SK-N-SH treated with all-trans-retinoic acid at 6 μM for 48 hours (cell line): ENCODE measurements at places on chromosomes 11 and 22.

DNA sequence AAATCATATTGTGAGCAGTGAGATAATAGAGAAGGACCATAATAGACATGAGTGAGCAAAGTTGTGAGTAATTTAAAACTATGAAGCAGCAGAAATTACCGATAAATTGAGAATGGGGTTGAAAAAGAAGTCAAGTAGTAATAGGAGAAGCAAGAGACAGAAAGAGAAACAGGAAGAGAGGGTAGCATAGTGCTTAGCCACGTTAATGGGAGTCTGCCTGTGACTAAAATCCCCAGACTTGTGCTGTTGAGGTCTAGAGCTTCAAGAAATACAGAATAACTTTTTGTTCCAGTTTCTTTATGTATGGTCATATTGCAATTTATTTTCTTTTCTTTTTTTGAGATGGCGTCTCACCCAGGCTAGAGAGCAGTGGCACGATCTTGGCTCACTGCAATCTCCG is 368.7 kb downstream of the METTL15 start:
- no peak for ATAC-seq

DNA sequence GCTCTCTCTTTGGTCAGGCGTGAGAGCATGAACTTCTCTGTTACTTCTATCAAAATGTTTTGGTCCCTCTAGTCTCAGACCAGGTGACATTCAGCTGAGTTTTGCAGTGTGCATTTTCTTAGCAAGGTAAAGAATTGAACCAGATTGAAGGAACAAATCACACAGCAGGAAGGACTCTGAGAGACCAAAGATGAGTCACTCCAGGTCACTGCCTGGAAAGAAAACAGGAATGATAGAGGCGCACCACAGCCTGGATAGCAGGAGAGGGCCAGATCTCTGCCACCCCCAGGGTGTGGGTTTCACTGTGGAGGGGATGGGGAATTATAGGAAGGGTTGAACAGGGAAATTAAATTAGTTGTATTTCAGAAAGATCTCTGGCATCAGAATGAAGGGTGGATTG is 788.3 kb downstream of the NTM start:
- no peak for ATAC-seq

DNA sequence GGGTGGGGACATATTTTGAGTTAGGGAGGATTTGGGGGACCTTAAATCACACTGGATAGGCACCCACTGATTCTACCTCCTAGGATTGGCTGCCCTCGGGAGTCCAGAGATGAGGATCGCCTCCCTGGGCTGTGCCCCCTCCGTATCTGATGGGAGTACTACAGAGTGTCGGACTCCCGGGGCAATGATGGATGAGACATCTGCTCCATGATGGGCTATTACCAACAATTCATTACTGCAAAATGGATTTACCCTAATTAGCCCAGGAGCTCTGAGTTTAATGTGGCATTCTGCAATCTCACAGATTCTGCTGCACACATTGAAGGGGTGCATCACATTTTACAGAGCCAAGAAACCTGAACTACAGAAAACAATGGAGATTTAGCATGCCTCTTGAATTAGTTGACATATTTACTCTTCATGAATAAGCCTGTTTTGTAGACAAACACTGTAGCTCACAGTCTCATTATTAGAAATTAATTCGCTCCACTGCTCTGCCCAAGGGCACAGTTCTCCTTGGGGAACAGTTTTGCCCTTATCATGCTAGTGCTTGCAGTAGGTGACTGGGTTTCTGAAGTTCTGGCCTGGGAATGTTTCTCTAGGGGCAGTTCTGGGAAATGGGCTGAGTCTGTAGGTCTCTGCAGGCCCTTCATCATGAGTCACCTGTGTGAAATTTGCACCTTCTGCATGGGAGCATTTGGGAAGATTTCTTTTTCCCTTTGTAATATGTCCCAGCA is 217.1 kb upstream of the PLET1 start:
- ATAC-seq: no peak

DNA sequence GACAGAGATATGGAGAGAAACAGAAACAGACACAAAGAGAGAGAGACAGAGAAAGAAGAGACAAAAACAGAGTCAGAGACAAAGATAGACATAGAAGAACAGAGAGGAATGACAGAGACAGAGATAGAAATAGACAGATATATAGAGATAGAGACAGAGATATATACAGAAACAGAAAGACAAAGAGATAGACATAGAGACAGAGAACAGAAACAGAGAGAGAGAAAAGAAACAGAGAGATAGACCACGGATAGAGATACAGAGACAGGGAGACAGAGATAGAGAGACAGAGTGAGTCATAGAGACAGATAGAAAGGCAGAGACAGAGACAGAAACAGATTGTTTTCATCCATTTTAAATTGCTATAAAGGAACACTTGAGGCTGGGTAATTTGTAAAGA is 12.3 kb upstream of the MPEG1 start:
- ATAC-seq: no peak

DNA sequence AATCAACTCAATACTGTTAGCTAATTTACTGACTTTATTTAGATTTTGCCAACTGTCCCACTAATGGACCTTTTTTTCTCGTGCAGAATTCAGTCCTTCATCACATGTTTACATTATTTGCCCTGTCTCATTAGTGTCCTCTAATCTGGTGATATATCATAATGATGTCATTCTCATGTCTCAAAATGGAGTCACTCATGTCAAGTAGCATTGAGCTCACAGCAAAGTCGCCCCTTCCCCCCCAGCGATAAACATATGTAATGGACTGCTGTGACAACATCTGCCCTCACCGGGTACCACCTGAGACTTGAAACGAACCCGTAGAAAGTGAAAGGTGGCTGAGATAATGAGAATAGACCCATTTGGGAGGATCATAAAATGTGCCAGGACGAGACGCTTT is 37.6 kb downstream of the HIPK3 start:
- ATAC-seq: no peak

DNA sequence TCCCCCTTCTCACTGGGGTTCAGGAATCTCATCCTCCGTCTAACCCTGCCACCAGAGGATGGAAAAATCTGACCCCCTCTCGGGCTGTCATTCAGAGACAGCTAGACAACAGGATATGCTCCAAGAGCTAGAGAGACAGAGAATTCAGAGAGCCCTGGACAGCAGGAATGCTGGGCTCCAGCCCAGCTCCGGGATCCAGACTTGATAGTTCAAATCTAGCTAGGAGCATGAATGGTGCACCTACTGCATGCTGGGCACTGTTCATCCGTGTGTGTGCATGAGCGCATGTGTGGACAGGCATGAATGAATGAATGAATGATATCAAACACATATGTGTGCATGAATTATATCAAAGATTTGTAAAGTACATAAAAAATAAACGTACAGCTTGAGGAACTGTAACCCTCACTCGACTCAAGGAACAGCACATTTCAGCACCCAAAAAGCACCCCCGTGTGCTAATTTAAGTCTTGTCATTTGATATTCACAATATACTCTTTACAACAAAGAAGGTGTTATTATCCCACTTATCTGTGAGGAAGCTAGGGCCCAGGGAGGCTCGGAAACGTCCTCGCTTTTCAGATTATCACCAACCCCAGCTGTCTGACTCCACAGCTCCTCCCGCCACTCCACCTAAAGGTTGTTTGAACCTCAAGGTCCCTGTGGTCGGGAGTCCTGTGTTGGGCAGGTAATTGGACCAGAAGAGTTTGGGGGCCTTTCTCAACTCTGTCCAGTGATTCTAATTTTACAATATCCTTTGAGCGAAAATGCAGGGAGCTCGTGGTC is 640 bp upstream of the VSIG10L2 start:
- no peak for ATAC-seq

DNA sequence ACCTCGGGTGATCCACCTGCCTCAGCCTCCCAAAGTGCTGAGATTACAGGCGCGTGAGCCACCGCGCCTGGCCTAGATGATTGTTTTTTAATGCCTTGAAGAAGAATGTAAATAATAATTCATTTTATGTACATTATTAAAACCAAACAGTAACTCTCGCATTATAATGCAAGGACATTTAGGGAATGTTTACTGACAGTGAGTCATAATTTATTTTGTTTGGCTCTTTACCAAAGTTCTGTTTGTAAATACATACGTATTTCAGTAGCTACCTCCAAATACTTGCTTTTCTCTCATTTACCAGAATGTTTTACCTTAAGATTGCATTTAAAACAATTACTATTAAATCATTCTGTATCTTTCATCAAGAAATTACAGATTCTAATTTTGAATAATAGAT is 3.0 kb downstream of the RAB39A start:
- no peak for ATAC-seq

DNA sequence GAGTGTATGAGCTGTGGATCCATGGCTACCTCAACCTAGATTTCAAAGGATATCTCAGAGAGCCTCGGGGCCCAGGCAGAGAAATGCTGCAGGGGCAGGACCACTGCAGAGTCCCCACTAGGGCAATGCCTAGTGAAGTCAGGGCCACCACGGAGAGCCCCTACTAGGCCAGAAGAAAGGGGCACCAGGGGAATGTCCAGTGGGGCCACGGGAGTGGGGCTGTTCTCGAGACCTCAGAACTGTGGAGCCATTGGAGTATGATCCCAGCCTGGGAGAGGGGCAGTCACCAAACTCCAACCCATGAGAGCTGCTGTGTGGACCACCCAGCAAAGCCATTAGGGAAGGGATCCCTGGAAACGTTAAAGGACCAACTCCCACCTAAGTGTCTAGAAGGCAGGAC is 24.5 kb downstream of the RTL6 start:
- ATAC-seq: no peak

DNA sequence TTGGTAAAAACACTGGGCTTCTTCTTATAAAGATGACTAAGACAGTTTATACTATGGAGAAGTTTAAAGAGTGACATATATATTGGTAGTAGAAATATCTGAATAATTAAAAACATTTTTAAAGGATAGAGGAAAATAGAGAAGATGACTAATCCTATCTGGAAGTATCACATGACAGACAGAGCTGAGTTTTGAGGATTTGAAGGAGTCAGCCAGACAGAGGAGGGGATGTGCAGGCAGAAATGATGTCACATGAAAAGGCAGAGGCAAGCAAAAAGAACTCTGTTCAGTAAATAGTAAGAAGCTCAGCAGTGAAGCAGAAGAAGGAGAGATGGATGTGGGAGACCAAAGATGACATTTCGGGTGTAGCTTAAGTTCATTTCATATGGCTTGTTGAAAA is 1.6 kb downstream of the OR10A2 start:
- ATAC-seq: no peak

- no peak for ATAC-seq
Observed at GRCh38 chr11:9626496-9627394, 37.1 kb upstream of the SWAP70 start.

GRCh38 chr11:124094731-124095130 is 20.5 kb upstream of the VWA5A start:
- no peak for ATAC-seq

GRCh38 chr11:105073456-105074165 is 28.5 kb upstream of the CARD16 start:
- no peak for ATAC-seq

GRCh38 chr11:62223095-62223494 is 14.6 kb downstream of the SCGB2A1 start:
- no peak for ATAC-seq

DNA sequence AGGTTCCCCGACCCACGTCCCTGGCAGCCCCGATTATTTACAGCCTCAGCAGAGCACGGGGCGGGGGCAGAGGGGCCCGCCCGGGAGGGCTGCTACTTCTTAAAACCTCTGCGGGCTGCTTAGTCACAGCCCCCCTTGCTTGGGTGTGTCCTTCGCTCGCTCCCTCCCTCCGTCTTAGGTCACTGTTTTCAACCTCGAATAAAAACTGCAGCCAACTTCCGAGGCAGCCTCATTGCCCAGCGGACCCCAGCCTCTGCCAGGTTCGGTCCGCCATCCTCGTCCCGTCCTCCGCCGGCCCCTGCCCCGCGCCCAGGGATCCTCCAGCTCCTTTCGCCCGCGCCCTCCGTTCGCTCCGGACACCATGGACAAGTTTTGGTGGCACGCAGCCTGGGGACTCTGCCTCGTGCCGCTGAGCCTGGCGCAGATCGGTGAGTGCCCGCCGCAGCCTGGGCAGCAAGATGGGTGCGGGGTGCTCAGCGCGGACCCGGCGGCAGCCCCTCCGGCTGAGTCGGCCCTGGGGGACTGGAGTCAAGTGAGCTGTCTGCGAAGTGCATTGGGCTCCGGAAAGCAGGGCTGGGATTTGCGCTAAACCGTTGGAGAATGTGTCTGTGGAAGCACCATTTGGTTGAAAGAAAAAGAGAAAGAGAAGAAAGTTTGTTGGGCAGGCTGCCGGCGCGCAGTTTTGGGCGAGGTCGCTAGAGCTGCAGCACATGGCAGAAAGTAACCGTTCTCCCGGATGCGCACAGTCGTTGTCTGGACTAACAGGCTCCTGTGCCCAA is at the start of gene CD44:
Gene CD44 (plus strand): TSS at position 229 of the 779 bp plus-strand sequence. CDS start 133 bp downstream, at position 362.
- ATAC-seq: peak; percentile 57

DNA sequence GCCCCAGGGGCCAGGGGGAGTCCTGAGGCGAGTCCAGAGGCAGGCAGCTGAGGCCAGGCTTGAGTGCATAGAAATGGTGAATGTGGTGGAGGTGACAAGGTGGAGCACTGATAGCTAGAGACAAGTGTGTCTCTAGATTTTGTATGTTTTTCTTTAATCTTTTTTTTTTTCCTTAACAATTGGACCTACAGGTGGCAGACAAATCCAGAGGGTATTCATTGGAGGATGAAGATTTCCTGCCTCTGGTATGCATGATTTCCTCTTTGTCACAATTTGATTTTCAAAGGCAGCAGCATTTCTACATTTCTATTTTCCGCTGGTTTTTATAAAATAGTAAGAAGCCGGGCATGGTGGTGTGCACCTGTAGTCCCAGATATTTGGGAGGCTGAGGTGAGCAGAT is 47.7 kb upstream of the DKK3 start:
- ATAC-seq: no peak

DNA sequence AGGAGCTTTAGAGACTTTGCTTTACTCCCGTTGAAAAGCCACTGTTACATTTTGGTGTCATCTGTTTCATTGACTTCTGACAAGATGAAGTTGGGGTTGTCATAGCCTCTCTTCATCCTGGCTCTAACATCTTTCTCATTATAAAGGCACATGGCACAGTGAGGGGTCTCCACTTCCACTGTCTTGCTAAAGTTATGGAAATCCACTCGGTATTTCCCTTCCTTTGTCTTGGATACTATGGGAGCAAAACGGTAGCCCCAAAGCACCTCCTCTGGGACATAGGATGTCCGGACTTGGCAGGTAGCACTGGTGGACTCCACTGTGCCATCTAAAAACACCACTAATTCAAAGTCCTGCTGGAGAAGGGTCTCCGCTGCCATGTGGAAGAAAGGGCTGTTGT is 28.0 kb downstream of the KCNJ1 start:
- no peak for ATAC-seq

DNA sequence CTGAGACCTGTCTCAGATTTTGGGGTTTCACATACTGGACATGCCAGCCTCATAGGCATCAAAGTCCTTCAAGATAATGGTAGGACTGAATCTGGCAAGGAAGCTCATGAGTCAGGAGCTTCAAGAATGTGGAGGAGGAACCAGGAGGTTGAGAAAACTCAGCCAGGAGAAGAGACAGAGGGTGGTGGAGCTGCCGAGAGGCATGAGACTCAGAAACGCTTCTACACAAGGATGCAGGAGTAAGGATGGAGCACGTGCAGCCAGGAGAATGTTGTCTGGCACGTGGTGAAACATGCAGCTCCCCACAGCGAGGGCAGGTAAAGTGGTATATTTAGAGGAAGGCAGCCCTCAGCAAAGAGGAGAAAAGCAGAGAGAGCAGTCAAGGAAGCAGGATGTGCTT is 148.7 kb upstream of the ISX start:
- ATAC-seq: no peak
